ENCODE measurements at places on chromosomes 2 and 18.
A peak's percentile ranks its signal among the peaks of the same experiment; 100 is the strongest.

DNA sequence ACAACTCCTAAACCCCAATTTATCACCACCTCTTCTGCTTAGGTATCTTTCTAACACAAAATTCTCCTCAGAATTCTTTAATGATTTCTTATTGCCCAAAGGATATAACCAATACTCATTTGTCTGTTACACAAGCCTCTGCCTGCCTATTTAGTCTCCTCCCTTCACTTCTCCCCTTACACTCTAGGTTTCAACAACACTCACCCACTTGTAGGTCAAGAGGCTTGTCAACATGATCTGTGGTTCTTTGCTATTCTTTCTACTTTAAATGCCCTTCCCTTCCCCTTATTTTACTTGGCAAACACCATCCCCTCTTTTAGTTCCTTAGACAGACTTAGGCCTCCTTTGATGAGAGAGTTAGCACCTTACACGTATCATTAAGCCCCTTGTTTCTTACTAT is 69.0 kb upstream of the C2orf15 start:
- DNase-seq = no peak

- no peak for DNase-seq
Measured at GRCh38 chr2:54999182-54999581, 51.1 kb downstream of the RTN4 start.

DNA sequence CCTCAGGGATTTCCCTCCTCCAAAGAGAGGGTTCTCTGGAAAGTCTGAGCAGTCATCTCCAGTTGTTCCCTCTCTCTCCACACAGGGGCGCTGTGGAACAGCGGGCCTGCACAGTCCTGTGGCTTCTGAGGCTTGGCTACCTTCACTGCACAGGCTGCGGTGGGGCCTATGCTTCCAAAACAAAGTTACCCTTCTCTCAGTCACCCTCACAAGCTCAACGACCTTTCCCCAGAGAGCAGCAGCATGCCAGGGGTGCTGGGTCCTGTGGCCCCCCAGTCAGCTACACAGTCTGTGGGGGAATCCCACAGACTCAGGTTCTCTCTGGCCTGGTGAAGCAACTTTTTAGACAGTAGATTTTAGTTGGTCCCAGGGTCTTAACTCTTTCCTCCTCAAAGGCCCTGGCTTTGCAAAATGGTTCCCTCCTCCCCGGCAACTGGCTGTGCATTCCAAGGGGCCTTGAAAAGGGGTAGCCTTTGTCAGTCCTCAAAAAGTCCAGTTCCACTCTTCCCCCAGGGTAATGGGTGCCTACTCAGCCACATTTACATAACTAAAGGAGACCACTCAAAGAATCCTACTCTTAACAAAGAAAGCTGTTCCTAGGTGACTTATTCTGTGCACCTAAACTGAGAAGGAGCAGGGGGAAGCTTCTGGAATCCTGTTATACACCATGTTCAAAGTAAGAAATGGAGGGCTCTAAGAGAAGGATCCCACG is 14.9 kb downstream of the B3GNT7 start:
- DNase-seq = no peak

- no peak for DNase-seq
Measured at GRCh38 chr2:223494942-223495341, 107.2 kb downstream of the SCG2 start.

GRCh38 chr2:10190255-10190654 is 67.7 kb downstream of the RRM2 start:
- no peak for DNase-seq

DNA sequence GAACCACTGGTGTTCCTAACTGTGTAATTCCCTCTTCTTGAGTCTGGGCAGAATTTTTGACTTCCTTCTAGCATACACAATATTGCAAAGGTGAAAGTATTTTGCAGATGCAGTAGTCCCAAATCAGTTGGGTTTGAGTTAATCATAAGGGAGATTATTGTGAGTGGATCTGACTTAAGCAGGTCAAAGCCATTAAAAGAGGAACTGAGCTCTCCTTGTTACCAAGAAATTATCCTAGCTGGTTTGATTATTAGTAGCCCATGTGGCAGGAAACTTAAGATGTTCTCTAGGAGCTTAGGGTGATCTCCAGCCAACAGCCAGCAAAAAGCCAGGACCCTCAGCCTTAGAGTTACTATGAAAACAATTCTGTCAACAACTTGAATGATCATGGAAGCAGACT is 221.8 kb downstream of the RPIA start:
- no peak for DNase-seq

GRCh38 chr2:216363221-216363620 is 9.1 kb downstream of the MARCHF4 start:
- DNase-seq = no peak

DNA sequence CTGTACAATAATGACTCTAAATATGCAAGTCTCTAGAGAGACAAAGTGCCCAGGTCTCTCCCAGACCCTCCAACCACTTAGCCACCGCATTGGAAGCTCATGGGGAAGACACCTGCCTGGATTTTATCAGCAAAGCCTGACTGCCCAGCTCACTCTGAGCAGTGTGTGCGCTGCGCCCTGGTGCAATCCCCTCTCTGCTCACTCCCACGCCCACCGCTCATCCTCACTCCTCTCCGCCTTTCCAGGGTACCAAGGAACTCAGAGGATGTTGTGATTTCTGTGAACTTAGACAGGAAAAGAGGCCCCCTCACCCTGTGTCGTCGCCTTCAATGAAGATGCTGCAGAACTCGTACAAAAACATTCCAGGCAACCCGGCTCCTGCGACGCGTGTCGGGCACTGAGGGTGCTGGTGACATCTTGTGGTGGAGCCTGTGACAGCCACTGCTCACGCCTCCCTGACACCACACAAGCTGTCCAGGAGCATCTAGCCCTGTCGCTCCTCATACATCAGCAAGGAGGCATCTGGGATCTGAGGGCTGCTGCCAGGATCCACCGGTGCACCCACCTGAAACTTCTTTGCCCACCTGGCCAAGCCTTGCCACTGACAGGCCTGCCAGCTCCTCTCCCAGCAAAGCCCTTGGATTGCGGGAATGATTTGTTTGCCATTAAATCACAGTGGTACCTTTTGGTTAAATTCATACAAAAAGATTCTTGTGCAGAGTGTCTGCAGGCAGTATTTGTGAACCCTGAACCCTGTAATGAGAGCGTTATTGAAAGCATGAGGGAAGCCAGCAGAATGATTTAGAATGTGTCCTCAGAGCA is 220.4 kb downstream of the ZNF516 start:
- no peak for DNase-seq

DNA sequence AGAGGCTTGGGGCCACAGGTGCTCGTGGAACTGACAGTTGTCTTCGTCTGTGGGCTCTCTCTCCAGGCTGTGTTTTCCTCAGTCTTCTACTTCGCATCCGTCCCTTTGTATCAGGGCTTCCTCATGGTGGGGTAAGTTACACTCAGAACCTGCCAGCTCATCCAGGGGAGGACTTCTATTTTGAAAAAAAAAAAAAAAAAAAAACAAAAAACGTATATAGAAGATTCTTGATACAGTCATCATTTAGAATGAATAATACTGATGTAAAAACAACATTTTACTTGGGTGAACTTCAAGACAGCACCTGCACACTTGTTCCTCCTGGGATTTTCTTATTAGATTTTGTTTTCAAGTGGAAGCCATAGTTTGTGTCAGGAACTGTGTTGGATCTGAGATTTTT is 47.7 kb upstream of the NFATC1 start:
- DNase-seq = no peak

GRCh38 chr2:158095912-158096311 is 5.8 kb upstream of the UPP2 start:
- no peak for DNase-seq

- DNase-seq = no peak
Measured at GRCh38 chr2:60984720-60985119, 32.8 kb upstream of the PEX13 start.

- DNase-seq = no peak
Measured at GRCh38 chr2:154978710-154979109, 280.2 kb downstream of the KCNJ3 start.

DNA sequence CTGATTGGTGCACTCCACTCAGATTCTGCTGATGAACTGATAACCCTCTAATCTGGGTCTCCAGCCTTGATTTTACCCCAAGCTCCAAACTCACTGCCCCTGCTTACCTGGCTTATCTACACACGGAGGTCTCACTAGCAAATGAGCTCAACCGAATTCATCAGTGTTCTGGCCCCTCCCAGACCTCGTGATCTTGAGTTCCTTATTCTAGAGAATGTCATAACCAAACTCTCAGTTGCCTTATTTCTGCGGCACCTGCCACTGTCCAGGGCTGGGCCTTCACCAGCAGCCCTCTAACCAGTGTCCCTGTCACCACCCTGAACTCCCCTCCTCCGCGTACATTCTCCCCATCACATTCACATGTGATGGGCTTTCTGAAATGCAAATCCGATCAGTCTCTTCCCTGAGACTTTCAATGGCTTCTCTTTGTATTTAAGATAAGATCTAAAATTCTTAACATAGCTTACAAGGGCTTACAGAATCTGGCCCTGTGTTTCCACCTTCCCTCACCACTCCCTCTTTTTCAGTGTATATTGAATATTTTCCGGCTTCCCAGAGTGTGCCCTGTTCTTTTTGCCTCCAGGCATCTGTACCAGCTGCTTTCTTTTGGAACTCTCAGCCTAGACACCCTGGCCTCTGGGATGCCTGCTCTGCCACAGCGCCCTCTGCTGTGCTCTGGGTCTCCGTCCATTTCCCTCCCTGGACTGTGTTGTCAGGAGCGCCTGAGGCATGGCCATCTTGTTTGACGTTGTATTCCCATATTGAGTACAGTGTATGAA is 31.1 kb downstream of the NAB1 start:
- DNase-seq = peak; percentile 48
